ENCODE measurements at places on chromosomes 4 and X.

- no peak for DNase-seq
These were observed 250.7 kb downstream of the THOC2 start for GRCh38 chrX:123481913-123482851.

DNA sequence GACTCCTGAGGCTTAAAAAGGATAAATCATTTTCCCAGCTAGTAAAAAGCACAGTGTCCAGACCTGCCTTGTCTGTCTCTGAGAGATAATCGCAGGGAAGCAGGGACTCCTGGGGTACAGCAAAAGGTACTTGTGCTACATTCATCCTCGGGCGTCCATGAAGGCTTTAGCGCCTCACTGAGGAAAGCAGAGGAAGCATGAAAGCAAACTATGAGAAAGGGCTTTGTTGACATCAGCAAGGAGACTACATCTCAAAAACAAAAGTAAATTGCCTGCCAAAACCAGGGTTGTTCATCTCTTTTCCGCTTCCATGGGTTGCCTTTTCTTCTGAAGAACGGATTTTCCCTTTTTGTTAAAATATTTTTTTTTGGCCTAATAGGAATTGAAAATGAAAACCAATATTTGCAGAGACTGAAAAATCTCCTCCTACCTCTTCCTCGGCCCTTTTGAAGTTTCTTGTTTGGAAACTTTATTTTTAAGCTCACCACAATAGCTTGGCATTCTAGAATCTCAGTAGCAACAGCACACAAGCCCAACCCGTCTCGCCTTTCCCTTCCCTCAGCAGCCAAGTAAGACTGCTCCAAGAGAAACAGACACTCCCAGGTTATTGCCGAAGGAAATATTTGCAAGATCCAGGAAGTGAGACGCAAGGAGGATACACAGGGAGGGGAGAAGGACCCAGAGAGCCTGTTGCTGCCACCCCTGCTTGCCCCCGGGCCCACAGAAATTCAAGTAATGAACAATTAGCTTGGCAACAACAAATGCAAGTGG lies 148.3 kb upstream of the DGKK start:
- peak; percentile 12 for DNase-seq

DNA sequence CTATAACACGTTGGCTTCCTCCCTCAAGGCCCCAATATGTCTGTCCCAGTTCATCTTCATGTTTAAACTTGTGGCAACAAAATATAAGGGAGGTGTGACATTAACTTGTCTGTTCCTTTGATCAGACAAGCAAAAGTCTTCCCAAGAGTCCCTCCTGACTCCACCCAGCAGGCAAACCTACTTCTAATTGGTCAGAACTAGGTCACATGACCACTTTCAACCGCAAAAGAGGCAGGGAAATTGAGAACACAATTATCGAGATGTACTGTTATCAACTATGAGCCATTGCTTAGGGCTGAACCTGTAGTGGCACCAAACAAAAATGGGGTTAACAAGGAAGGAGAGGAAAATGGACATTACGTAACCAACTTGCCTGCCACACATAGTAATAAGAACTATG lies 246.8 kb upstream of the TET2 start:
- no peak for DNase-seq

GRCh38 chr4:24015782-24016181 lies 125.9 kb upstream of the PPARGC1A start:
- DNase-seq: no peak

DNA sequence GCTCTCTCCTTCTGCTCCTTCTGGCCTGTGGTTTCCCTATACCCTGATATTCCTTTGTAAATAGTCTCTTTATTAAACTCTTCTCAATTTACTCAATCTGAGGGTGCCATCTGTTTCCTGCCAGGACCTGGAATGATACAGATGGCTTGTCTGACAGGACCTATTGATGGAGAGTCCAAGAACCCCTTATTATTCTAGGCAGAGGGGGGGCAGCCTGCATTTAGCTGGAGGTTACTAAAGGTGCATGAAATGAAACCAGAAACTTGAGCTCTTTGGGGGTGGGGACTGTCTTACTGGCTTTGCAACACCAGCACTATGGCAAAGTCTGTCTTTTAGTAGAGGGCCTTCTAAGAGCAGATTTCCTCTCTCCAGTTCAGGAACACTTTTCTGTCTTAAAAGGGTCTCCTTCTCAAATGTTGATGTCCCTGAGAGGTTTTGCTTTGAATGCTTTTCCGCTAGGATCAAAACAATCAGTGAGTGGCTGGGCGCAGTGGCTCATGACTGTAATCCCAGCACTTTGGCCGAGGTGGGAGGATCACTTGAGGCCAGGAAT lies 162.5 kb upstream of the MED14 start:
- no peak for DNase-seq

- DNase-seq: no peak
These were observed 49.3 kb downstream of the KDR start for GRCh38 chr4:55075823-55076716.

DNA sequence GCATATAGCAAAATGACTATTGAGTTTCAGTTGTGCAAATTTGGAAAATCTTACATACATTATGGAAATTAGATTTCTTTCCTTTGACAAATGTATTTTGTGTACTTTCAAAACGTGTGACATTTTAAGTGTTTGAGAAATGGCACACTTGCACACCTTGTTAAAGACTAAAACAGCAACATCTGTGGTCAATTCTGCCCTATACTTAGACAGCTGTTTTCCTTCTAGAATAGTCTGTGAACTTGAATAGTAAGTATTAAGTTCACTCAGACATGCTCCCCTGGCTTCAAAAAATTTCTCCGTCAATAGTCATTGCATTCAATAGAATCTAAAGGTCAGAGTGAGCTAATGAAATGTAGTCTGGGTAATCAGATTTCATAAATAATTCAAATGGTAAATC lies 21.7 kb upstream of the TBC1D9 start:
- no peak for DNase-seq

- DNase-seq: no peak
These were observed 620.7 kb downstream of the TMA16 start for GRCh38 chr4:164115236-164115635.

DNA sequence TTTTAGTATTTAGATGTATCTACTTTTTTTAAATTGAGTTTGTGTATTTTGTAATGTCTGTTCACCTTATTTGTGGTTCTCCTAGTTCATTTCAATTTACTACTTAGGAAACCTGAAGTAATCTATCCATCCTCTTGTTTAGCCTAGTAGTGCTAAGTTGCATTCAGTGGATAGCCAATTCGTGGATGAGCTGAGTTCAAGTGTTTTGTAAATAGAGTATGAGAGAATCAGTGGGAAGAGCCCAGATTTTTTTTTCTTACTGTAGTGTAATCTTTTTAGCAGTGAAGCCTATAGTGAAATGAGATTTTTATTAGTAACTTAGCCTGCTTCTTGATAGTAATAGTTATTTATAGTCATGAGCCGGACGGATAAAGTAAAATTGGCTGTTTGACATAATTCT lies 21.7 kb downstream of the STAG2 start:
- DNase-seq: no peak

Measured in heart right ventricle (tissue), 16 donors.